GM04503 (cell line): ENCODE measurements at places on chromosomes 2 and 18.

GRCh38 chr2:11075221-11075620 is 80.0 kb upstream of the SLC66A3 start:
- DNase-seq = no peak

GRCh38 chr2:105792561-105792960 is 47.8 kb downstream of the NCK2 start:
- DNase-seq = no peak

GRCh38 chr2:86254576-86255538 is 55.6 kb downstream of the MRPL35 start:
- DNase-seq = no peak

DNA sequence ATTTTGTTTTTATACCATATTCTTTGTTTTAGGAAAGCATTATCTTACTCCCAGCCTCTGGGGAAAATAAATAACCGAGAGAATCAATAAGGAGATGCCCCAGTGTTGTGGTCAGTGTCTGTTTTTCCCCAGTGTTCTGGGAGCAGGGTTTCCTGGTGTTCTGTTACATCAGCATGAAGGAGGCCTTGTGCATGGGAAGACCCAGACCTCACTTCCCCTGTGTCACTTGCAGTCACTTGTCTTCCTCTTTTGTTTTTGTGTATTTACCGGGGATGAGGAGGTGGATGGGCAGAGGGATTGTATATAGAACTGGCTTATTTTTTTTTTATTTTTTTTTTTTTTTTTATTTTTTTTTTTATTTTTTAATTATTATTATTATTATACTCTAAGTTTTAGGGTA is 45.0 kb upstream of the MGAT5 start:
- no peak for DNase-seq

DNA sequence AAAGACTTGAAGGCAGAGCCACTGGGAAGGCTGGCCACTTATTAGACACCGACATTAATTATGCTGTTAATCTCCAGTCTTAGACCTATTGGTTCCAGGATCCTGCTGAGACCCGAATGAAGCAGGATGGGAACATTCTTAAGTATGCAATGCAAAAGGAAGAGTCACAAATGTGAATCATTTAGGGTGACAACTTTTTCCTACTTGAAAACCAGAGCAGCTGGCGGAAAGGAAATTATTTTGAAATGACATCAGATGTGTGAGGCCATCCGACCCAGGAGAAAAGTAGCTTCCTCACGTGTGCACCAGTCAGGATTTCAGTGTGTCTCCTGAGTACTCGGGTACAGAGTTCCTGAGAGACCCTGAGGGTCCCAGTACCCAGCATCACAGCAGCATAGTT is 222.9 kb upstream of the NCKAP5 start:
- DNase-seq = peak; percentile 63

- DNase-seq = no peak
Observed at GRCh38 chr2:234393354-234393753, 103.5 kb downstream of the ARL4C start.

DNA sequence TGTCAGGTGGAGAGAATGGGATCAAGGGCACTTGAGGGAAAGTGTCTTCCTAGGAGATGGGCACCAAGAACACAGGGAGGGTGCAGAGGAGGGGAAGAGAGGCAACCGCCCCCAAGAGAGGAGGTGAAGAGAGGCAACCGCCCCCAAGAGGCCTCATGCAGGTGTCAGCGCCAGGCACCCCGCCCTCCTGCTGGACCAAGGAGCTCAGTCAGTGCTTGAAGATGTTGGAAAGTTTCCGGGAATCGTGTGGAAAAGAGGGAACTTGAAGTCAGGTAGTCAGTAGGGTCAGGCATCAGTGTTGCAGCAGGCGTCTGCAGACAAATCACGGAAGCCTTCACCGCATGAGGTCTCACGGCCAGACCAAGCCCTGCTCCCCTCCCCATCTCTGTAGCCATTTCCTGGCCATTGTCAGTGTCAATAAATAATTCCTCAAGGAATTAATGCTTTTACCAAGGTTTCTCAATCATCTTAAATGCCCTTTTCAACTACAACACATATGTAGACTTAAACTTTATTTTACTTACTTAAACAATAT is 353.1 kb downstream of the EIPR1 start:
- DNase-seq = no peak

- no peak for DNase-seq
Observed at GRCh38 chr2:68917034-68917718, 35.5 kb downstream of the GKN2 start.

DNA sequence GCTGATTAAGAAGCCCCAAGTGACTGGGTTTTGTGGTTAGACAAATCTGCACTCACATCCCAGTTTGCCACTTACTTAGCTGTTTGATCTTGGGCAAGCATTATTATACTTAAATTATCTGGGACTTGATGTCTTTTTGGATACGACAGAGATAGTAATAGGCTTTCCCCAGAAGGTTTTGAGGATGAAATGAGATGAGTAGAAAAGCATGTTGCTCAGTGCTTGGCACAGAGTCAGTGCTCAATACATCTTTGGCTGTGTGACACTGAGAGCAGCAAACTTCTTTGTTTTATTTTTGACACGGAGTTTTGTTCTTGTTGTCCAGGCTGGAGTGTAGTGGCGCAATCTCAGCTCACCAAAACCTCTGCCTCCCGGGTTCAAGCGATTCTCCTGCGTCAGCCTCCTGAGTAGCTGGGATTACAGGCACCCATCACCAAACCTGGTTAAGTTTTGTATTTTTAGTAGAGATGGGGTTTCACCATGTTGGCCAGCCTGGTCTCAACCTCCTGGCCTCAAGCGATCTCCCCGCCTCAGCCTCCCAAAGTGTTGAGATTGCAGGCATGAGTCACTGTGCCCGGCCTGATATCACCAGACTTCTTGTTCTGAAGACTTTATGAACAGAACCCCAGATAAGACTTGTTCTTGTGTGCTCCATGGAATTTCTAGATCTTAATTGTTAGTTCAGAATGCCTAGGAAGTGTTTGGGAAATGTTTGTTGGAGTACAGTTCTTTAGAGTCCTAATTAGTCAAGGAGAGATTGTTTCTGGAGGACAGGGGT is 521.2 kb downstream of the SLC4A3 start:
- DNase-seq = no peak

DNA sequence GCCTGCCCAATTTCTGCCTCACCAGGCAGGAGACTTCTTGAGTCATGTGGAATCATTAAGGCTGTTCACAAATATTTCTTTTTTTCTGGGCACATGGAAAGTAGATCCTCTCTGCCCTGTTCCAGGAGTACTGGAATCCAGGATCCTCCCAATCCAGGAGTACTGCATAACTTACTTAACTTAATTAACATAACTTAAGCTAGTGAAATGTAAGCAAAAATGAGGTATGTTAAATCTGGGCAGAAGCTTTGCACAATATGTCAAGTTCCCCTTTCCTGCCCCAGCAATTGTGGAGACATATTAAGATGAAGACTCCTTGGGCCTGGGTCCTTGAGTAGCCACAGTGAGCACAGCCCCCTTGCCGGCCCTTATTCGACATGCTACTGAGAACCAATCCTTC is 3.2 kb downstream of the CD207 start:
- DNase-seq = no peak

GRCh38 chr18:21660078-21660477 is 44.5 kb downstream of the ABHD3 start:
- DNase-seq = no peak

DNA sequence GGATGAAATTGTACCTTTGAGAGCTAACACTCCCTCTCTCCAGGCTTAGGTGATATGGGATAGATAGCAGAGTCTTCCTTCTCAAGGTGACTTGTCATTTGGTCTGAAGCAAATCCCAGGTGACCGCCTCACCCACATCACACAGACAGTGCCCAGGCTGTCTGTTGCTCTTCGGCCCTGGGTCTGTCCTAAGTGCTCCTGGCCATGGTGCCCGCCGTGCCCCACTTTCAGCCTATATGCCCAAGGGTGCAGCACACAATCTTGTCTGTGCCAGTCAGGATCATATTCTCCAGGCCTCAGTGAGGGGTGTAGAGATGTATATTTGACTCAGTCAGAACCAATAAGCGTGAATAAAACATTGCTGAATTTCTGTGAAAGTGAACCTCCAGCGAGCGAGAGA is 326.8 kb downstream of the DYSF start:
- DNase-seq = no peak

DNA sequence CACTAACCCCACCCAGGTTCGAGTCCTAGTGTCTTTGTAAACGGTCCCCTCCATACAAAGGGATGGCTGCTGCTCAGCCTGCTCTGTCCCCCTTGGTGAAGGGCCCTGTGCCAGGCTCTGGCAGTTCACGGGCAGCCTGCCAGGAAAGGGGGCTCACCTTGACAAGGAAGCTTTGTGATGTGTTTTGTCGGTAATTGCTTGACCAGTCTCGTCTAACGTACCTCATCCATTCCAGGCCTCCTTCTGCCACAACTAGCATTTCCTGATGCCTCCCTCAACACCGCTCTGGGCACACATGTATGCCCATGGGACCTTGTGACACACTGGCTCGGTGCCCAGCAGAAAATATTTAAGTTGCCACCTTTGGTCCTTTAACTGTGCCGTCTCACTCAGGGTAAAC is 171.9 kb downstream of the KLHL29 start:
- no peak for DNase-seq

DNA sequence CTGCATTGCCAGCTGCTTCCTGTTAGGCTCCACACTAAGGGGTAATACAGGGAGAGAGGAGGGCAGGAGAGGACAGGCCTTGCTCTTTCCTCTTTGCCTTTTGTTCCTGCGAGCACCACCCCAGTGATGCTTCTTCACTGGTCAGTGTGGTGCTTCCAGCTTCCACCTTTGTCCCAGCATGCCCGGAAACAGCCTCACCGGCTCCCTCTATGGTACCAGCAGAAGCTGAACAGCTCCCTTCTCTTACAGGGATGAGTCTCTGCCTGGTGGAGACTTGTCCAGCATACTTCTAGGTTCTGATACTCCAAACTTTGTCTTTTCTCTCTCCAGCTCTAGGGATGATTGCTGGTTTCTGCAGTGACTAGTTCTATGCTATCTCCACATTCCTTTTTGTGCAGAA is 413.3 kb downstream of the TSN start:
- no peak for DNase-seq

- DNase-seq = no peak
Observed at GRCh38 chr2:101012706-101013181, 10.7 kb downstream of the RPL31 start.

DNA sequence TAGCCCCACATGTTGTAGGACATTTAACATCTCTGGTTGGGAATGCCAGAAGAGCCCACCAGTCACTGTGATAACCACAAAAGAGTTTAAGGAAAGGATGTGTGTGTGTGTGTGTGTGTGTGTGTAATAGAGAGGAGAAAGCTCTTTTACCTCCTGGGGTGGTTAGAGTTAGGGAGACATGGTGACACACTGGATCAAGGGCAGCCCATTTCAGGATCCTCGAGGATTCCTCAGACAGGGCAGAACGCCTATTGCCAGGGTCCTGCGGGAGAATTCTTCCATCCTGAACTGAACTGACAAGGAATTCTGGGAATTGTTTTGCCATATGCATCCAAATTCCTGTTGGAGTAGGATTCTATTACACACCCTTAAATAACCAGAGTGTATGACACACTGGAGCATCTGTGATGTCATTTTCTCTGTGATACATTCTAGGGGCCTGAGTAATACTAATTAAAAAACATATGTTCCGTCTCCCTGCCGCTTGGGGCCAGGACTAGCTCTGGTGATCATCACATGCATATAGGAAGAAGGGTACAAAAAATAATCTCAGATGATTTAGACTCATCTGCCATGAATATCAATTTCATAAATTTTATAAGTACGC is 156.4 kb upstream of the MMADHC start:
- DNase-seq = peak; percentile 88

- no peak for DNase-seq
Observed at GRCh38 chr2:119414894-119415293, 16.8 kb upstream of the TMEM37 start.

DNA sequence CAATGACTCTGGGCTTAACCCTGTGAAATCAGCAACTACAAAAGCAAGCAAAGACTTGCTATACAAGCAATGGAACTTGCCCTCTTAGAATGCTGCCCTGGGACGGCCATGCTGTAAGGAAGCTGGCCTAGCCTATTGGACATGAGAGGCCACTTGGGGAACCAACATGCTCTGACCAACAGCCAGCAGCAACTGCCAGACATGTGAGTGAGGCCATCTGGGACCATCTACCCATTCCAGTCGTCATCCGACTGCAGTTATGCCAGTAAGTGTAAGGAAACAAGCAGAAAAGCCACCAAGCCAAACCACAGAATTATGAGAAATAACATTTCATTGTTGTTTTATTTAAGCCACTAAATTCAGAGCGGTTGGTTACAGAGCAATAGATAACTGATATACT is 40.9 kb downstream of the CLASP1 start:
- DNase-seq = no peak

DNA sequence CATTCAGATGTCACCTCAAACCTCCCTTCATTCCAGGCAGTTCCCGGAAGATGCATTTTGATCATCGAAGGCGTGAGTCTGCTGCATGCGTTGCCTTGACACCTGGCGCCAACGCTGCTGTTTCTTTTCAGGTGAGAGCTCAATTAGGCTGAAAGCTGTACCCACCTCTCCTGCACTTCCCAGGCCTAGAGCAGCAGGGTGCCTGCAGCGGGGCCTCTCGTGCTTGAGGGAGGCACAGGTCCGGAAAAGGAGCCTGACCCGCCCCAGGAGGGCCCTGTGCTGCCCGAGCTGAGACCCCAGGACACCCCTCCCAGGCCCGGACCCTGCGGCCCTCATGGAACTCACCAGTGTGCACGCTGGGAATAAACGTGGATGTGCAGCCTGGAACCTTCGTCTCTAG is 31.4 kb upstream of the KCNG2 start:
- DNase-seq = no peak

DNA sequence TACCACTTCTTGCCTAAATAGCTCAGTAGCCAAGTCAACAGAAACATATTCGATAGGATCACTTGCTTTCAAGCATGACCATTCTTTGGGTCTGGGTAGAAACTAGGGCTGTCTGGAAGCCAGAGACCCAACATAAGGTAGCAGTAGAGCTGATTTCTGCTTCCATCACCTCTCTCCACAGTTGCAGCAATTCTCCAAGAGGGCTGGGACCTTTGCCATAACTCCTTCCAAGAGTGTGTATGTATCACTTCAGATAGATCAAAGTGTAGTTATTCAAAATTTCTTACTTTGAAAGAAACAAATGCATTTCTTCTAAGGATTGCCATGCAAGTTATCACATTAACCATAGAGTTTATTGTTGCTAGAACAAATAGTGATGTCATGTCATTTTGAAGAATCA is 172.0 kb upstream of the GALNT5 start:
- no peak for DNase-seq

DNA sequence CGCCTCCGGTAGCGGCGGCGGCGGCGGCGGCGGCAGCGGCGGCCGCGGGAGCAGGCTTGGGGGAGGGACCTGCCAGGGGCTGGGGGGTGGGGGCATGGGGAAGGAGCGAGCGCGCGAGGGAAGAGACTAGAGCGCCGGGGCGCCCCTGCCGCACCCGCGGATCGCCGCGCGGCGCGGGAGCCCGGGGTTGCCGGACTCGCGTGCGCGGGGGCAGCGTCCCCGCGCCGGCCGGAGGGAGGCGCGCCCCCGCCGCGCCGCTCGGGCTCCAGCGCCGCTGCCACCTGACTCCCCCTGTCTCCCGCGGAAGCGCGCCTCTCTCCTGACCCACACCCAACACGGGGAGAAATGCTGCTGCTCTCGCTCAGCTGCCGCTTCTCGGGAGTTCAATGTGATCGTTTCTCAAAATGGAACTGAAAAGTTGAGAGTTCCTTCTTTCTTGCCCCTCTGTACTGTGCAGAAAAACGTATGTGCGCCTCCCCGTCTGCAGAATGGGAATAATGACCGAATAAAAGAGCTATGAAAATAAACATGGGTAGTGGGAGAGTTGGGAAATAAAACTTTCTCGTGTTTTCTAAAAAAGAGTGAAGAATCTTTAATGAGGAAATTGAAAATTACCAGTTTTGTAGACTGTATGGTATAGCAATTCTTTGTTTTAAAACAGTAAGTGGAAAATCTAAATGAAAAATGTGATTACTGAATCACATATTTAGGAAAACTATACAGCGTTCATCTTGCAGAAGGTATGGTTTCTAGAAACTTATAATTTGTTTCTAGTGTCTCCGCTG is 455 bp upstream of the TLK1 start:
- no peak for DNase-seq
